ENCODE measurements at places on chromosomes 2 and 18. TPM values are rescaled to one million over a fixed set of nuclear protein-coding genes. Genes with fewer than 3 reads are reported as not detected.

PPP4R1 gene
- total RNA-seq, result 108 TPM

DNA sequence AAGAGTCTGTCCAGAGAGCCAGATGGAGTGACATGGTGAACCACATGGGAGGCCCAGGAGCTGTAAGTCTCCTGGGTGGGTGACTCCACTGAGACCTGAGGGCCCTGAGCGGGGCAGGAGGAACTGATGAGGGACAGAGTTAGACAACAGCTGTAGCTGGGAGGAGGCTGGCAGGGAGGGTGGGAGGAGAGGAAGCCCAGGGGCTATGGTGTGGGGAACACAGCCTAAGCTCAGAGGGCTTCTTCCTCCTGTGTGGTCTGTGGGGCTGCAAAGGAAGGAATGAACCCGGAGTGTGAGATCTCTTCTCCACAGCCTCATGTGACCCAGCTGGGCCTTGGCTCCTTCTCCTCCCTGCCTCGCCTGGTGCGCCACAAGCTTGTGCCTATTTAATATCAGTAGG lies 395.6 kb upstream of the HS6ST1 start:
- DNase-seq, result no peak

GRCh38 chr2:15745907-15746702 lies 154.4 kb downstream of the DDX1 start:
- DNase-seq, result no peak

- DNase-seq, result no peak
Measured at GRCh38 chr2:114769991-114770390, 327.6 kb downstream of the DPP10 start.
